ENCODE measurements at places on chromosomes 7 and 10. TPM values are rescaled to one million over a fixed set of nuclear protein-coding genes. Genes with fewer than 3 reads are reported as not detected.

The LRRC4 gene
- not detected for total RNA-seq

DNA sequence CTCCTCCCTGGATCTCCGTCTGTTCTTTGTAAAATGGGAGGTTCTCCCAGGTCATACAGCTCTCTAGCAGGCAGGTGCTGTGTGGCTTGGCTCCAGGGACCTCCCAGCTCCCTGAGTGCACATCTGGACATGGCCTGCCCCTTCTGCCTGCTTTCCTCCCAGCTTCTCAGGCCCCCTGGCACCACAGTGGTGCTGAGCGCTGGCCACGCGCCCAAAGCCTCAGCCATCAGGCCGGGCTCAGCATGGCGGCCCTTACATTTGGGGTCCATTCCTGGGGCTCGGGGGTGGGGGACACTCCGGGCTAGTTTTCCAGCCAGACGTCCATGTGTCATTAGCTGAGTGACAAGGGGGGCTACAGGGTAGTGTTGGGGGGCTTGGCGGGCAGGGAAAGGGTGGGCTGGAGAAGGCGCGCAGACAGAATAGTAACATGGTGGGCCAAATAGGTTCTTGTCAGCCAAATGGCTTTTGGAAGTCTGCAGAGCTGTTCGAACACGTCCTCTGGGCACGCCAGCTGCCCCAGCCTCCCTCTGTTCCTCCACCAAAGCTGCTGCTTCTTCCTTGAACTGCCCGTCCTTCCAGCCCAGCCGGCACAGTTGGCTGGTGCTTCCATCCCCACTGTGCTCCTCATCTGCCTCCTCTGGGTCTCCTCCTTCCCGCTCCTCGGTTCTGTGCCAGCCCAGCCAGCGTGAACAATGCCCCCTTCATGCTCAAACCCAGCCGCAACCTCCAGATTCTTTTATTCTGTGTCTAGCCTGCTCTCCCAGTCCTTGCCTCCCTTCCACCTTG, 65.9 kb downstream of the GOLGA7B start:
- DNase-seq = no peak

DNA sequence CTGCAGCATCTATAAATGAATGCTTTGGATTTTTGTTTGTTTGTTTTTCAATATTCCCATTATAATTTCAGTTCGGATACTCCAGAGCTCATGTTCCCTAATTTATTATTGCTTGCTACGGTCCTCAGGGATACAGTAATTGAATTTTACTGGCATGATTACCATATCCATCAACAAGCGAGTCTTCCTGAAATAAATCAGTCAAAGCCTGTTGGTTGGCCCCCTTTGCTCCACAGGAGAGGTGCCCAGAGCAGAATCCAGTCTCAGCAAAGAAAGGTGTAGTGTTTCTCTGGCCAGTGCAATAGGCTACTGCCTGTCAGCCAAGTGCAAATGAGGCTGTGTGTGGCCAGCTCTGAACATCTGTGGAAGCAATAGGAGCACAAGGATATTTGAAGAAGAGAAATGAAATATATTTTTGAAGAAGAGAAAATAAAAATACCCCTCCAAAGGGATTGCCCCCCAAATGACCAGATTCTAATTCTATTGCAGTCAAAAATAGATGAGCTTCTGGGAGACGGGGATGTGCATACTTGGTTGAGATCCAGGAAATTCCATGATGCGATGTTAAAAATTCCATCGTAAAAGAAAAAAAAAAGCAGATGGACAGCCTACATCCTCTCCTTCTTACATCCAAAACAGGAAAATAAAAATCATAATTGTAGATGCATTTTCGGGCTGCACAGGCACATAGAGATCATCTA, 18.1 kb downstream of the TRIL start:
- no peak for DNase-seq

GRCh38 chr7:137329411-137329810, 14.1 kb downstream of the PTN start:
- no peak for DNase-seq

DNA sequence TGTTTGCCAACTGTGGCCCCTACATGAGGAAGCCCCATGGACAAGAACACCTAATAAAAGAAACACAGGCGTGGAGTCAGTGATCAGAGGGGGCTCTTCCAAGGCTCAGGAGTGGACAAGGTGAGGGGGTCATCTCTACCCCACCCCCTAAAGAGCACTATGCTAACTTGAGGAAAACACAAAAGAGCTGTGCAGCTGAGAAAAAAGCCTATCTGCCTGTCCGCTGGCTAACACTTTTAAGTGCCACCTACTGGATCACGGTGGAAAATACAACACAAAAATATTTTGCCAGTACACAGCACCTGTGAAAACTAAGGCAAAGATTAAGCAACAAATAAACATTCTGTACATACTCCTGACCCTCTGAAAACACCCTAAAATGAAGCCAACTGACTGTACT, 53.1 kb upstream of the COBL start:
- DNase-seq = no peak

- peak; percentile 86 for DNase-seq
Measured at GRCh38 chr7:140541513-140542227, 62.4 kb upstream of the MKRN1 start.

DNA sequence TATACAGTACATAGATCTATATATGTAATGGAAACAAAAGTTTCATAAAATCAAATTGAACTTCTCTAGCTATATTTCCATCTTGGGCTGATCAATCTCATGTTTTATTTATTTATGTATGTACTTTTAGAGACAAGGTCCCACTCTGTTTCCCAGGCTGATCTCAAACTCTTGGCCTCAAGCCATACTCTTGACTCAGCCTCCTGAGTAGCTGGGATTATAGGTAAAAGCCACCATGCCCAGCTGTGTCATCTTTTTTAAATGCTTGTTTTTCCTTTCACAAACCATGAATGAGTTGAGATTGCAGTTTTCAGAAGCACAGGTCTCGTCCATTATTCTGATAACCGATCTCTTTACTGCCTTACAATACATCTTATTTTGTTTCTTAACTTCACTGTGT, 400.9 kb downstream of the KCNMA1 start:
- DNase-seq = peak; percentile 35

GRCh38 chr10:1150638-1150955, 94.4 kb downstream of the WDR37 start:
- no peak for DNase-seq

DNA sequence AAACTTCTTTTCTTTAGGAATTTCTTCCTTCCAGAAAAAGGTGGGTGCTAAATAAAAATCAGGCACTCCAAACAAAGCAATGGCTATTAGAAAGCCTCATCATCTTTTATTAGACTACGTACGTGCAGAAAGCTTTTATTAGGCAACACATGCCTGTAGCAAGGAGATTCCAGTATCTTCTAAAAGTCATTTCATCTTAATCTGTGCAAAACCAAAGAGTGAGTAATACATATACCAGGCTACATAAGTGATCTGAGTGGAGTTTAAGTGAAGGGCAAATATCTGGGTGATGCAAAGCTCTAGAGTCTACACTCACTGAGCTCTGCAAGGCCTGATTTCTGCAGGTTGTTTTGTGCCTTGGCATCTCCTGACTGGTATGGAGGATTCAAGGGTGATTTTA, 231.7 kb downstream of the ELMO1 start:
- DNase-seq = no peak

GRCh38 chr10:45460235-45460878, 86.3 kb downstream of the ALOX5 start:
- DNase-seq = no peak

DNA sequence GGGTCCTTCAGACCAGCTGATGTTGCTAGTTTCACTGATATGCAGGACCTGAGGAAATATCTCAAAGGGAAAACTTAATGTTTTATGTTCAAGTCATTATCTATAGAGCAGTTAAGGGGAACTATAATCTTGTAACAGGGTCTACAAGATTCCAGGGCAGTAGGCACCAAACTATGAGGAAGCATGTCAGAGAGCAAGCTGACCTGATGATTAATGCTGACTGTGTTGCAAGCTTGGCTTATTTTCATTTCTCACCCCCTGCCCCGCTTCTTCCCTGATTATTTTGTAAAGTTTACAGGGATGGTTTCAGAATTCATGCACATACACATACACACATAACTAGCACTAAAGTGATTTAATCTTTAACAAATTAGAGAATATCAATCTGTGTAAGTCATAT, 84.3 kb upstream of the CACNA2D1 start:
- no peak for DNase-seq

DNA sequence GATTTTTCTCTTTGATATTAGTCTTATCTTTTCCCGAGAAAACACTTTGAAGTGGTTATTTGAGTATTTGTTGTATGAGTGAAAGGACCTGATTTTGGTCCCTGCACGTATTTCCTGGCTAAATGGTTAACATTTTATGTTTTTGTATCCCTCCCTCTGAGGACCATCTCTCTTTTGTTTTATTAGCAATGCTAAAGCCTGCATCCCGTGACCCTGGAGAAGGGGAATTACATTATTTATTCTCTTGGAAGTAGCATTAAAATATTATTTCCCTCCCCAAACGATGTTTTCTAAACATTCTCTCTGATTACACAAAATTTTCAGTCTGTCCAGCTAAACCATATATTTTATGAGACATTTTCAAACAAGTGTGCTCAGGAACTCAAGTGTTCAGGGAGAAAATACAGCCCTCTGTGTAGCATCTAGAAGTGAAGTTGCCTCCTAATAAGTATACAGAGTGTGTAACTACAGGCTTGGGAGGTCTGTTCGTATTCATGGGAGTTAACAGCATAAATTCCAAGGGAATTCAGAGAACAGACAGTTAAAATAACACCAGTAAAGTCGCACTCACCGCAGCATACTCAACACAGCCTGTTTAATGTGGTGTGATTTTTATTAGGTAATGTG, 163.8 kb upstream of the NPVF start:
- DNase-seq = no peak

DNA sequence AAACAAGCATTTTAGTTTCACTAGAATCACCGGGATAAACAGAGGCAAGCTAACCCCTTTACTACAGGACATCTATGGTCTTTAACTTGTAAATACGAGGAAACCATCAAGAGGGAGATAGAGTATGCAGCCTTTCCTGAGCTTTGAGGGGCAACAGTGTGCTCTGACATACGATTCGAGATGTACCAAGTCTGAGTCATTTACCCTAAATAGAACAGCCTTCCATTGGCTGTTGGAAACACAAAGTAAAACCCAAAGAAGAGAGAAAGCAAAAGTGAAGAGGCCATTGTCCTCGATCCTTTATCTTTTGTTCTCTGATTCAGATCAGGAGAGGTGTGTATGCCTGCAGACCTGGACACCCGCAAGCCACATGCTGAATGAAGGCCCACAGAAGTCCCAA, 289.5 kb downstream of the KCNMA1 start:
- no peak for DNase-seq

The PAX4 gene
- total RNA-seq = not detected

DNA sequence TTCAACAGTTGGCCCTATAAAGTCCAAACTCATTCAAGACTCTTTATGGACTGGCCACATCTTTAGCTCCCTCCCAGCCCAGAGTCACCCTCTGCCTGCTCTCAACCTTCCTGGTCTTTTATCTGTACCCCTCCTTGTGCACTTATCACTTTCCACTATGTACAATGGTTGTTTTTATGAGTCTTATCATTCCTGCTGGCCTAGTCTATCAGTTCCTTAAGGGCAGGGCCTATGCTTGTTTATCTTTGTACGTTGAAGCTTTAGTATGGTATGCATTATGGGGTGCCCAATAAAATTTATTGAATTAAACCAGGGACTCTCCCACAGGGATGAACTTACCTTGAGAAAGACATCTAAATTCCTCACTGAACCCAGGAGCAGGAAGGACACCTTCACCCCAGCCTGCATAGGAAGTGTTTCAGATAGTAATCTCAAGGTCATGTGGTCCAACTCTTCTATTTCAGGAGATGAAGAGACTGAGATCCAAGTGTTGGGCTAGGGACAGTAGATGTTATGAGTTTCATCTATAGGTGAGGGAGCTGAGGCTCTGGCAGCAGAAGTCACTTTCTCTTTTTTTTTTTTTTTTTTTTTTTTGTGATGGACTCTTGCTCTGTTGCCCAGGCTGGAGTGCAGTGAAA, 13.3 kb upstream of the PDCD4 start:
- no peak for DNase-seq

The ZPBP gene
- total RNA-seq = not detected

The GPRIN2 gene
- total RNA-seq = not detected

DNA sequence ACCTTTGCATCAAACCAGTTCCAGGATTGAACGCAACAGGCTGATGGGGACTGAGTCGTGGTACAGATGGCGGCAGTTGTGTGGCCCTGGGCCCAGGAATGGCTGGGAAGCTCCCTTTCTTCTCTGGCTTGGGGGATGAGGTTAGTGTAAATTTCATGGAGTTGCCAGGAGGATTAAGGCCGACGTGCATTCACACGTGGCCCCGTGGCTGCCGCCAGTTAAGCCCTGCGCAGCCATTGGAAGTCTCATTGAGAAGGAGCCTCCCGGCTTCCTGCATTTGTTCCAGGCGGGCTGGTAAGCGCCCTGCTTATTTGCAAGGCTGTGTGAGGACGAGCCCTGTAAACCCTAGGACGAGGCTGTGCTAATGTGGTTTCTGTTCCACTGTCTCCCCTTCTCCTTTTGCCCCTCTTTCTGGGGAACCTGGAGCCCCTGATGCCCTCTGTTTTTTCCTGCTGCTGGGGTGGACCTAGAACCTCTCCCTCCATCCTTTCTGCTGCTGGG, 174.7 kb upstream of the TNRC18 start:
- DNase-seq = no peak

DNA sequence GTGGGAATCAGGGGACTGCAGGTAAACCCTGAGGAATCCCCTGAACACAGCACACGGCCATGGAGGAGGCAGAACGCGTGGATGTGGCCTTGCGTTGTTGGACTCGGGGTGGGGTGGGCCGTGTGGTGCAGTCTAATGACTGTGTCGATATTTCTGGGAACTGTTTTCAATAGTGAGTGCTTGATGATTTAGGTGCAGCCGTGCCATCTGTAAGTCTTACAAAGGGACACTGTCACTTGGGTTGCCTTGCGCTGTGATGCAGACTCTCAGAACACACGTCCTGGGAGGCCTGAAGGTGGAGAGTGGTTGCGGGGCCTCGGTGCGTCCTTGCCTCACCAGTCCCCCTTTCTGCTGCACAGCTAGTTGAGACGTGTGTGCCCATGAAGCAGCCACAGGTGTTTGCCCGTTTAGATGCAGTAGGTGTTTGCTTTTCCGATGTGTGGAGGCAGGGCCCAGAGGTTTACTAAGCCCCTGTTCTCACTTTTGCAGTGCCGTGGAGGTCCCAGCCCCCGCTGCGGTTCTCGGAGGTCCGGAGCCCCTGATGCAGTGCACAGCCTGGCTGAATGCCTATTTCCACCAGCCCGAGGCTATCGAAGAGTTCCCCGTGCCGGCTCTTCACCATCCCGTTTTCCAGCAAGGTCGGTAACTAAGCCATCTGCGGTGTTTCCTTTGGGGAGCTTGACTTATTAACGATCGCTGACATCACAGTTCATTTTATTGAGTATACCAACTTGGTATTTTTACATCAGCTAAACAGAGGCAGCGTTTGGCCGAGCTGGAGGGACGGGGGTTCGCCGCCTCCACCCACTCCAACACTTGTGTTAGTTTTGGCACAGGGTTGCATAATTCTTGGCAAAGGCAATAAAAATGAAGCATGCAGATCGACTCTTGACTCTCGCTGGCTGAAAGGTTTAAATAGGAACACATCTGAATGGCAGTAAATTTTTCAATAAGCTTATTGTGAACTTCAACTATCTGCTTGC, 240.7 kb downstream of the MGMT start:
- DNase-seq = no peak

All from H4 (cell line).